ENCODE measurements at places on chromosomes 5 and 9.

GRCh38 chr5:17275289-17276158, 58.1 kb downstream of the BASP1 start:
- no peak for DNase-seq

DNA sequence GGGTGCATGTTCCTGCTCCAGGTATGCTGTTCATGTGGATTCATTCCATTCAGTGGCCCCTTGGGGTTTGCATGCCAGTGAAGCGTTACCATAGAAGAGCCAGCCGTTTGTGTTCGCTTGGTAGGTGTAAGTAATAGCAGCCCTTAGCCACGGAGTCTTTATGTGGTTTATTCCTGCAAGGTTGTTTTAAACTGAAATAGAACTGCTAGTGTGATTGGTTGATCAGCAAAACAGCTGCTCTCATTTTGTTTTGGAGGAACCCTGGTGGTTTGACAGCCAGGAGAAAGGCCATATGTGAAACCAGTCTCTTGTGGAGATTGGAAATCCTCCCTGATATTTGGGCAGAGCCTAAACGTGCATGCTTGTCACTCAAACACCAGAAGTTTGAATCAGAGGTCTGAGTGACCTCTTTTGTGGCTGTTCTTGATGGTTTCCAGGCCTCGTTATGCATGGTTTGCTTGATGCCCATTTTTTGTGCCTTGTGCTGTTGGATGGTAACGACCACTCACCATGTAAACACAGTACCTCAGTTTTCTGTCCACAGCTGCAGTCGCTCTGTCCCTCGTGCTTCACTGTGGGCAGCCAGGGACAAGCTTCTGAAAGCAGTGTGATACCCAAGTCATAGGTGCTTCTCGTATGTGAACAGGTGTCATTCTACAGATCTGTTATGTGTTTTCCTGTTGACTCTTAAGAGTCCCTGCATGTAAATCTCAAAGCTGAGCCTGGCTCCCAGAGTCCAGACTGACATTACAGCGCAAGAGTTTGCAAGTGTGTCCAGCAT, 58.3 kb upstream of the NXNL2 start:
- DNase-seq: no peak

DNA sequence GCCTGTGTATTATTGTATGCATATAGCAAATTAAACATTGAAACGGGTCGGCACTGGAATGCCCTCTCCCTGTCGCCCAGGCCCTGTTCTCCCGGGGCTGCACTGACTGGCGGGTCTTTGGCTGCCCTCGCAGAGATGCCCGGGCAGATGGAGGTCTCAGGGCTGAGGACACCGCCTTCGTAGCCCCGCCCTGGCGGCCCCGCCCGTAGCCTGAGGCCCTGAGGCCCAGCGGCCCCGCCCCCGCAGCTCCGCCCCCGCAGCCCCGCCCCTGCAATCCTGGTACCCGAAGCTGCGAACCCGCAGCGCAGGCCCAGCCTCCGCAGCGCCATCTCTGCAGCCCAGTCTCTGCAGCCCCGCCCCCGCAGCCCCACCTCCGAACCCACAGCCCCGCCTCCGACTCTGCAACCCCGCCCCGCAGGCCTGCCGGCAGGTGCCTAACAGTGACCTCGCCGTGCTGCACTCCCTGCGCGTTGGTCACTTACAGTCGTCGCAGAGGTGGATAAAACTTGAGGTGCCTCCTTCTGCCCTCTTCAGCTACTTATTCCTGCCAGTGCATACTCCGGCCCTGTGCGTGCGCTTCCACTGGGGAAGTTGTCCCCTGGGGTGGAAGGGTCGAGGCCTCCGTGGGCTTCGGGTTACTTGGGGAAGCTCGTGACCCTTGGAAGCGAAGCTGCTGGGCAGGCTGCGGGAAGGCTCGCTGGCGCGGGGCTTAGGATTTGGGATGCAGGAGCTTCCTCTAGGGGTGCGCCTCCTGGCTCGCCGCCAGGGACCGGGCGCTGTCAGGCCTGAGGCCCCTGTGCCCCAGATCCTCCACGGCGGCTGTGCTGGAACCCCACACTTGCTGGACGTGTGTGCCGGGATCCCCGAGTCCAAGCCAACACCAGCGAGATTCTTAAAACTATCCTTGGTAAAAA, 72.3 kb downstream of the ICE1 start:
- no peak for DNase-seq

DNA sequence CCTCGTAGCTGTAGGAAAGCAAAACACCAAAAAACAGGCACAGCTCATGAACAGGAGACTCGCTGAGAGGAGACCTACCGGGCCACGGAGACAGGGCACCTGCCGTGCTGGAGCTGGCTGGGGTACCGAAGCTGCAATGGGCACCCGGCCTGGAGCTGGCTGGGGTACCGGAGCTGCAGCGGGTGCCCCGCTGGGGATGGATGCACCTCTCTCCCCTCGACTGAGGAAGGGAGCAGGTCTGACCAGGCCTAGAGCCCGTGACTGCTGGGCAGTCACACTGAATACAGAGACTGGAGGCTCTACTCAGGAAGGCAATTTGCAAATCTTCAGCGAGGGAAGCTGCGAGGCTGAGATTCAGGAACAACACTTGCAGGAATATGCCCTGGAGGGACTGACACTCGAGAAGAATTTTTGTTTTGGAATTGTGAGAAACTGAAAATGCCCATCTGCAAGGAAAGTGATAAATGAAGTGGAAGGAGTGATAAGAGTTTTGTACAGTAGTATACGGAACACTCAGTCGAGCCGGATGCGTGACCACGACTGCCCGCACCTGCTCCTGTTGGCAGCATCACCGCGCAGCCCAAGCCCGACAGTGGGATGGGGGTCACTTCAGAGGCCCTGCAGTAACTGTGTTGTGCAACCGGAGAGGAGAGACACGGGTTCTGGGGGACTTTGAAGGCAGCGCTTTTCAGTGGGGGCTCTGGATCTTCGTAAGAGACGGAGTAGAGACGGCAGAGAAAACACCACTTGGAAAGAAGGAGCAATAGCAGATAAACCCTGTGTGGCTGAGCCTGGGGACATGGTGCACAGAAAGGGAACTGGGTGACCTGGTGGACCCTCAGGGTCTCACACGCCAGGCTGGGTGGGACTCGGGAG, 27.9 kb upstream of the LPCAT1 start:
- DNase-seq: no peak

GRCh38 chr9:104256031-104256695, 162.1 kb downstream of the SMC2 start:
- DNase-seq: no peak

- DNase-seq: no peak
These were observed 678 bp downstream of the SLC2A6 start for GRCh38 chr9:133477992-133478850.

GRCh38 chr5:54553659-54554207, 36.2 kb downstream of the SNX18 start:
- no peak for DNase-seq

GRCh38 chr9:38074441-38074961, 5.5 kb upstream of the SHB start:
- no peak for DNase-seq

DNA sequence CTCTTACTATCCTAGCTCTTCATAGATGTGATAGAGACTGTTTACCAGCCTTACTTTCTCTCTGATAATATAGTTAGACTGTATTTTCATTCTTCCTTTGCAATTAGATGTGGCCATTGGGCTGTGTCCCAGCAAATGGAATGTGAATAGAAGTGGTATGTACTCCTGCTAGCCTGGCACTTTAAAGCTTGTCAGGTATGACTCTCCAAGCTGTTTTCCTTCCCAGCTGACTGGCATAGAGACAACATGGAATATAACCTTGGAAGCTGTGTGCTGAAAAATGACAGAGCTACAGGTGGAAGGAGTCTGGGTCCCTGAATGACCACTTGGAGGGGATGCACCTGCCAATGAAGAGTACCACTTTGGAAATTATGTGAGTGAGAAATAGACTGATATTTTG, 116.2 kb downstream of the DIRAS2 start:
- DNase-seq: no peak

DNA sequence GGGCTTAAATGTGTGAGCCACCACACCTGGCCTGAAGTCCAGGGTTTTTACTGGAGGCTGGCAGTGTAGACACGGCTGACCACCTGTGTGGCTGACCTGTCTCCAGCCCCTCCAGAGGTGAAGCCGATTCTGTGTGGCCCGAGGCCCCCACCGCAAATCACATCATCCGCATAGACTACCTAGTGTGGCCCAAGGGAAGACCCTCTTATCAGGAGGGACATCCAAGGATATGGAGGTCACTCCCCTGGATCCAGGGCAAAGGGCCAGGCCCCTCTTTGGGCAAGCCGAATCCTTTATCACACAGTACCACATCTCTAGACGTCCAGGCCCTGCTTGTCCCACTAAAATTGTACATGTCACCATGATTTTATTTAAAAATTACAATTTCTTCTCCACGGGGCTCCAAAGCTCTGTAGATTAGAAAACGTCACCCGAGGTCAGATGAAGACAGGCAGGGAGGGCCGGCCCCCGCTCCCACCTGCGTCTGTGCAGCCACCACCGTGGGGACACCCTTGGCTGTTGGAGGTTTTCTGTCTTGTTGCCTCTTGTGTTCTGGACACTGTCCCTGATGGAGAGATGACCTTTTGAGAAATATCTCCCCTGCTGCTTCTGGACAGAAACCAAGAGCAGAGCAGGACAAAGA, 20.1 kb downstream of the LAMC3 start:
- no peak for DNase-seq

GRCh38 chr5:112142769-112143270, 276.3 kb downstream of the EPB41L4A start:
- no peak for DNase-seq

- no peak for DNase-seq
These were observed 467.3 kb upstream of the FTMT start for GRCh38 chr5:121384359-121384758.

DNA sequence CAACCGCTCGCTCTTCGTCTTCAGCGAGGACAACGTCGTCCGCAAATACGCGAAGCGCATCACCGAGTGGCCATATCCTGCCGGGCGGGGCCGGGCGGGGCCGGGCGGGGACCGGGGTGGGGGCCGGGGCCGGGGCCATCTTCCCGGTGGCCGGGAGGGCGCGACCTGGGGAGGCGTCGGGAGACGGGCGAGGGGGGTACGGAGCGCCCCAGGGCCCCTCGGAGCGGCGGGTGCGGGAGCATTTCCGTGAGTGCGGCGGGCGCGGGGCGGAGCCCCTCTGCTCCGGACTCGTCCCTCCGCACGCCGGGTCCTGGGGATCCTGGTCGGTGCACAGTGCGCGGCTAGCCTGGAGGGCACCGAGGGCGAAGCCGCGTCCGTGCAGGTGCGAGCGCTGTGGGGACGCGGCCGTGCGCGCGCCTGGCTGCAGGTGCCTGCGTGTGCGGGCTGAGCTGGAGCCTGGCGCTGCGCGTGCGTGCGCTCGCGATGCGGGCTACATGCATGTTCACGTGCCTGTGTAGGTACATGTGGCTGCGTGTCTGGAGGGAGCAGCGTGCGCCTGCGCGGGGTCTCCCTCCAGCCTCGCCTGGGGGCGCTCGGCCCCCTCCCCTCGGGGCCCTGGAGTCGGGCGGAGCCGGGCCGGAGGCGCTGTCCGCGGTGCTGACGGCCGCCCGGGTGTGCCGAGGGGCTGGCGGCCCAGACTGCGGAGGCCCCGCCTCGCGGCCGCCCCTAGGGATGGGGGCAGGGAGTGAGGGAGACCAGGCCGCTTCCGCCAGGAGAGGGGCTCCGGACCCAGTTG, 762 bp downstream of the CACNA1B start:
- no peak for DNase-seq

GRCh38 chr9:133727277-133727875, 10.8 kb downstream of the SARDH start:
- DNase-seq: no peak

- DNase-seq: no peak
These were observed 75.5 kb downstream of the SGCD start for GRCh38 chr5:156402387-156402921.

DNA sequence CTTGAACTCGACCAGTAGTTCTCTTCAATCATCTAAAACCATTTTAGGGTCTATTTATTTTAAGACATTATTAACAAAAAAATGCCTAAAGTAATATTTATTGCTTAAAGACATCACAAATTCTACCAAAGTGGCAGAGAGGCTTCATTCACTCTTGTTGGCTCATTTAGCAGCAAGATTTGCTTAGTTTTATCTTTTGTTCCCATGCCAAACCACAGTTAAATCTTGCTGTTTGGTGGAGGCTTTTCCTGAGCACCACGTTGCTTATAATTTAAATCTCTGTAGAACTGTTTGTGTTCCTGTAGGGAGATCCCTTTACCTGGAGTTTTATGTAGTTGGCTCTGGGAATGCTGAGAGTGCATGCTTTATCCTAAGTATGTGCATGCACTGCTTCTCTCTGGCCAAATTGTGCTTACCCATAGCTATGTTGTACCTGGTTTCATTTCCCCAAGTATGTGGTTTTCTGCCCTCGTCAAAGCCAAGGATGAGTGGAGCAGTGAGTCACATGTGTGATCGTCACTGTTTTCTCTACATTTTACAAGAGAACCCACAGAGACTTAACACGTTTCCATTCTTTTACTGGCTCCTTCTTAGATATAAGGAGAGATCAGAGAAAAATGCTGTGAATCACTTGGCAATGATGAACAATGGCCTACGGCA, 42.1 kb upstream of the MAST4 start:
- no peak for DNase-seq

DNA sequence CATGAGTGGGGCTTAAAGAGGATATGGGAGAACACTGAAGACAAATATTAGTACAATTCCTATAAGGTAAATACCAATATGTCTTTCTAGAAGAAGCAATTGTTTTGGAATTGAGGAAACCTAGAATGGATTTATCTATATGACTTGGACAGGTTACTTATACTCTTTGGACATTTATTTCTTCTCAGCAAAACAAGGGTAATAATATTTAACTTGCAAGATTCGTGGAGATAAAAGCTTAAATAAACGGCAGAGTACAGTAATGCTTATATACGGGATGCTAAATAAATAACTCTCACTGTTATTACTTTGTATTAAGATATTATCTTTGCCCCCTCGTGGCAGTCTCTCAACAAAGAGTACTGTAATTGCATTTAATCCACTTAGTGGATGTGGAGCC, 8.6 kb downstream of the DMRTA1 start:
- DNase-seq: no peak

- no peak for DNase-seq
These were observed 47.4 kb downstream of the POLK start for GRCh38 chr5:75558981-75559632.

DNA sequence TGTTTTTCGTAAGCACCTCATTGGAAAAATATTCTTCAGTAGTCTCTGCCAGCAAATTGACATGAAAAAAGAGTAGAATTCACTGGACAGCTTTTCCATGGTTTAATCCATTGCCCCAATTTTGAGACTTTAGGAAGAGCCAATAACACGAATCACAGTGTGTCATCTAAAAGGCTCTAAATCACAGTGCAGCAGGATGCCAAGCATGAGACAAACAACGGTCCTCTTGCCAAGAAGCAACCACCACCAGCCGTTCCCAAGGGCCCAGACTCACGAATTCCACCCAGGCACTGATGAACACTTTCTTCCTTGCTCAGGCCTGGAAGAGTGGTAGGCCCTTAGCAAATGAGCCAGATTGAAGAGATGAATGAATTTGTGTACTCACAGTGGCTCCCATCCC, 18.3 kb upstream of the IRX4 start:
- no peak for DNase-seq
